ENCODE measurements at places on chromosomes 2 and 18.

GRCh38 chr18:61736133-61736532 is 156.7 kb downstream of the RNF152 start:
- no peak for DNase-seq

DNA sequence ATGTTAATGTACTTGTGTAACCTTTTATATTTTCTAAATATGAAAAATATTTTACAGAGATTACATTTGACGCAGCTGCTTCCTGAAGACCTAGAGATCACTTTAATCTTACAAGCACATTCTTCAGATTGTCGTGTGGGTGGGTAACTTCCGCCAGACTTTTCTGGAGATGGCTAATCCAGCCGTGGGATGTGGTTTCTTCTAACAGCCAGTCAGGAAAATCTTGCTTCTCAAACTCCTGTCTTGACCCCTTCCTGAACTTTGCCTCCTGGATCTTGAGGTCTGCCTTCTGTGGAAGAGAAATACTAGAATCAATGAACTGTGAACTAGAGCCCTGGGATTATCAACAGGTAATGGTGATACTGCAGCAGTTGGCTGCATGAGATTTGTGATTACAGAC is 401.6 kb upstream of the TNP1 start:
- DNase-seq, result no peak

GRCh38 chr2:188820576-188820975 is 153.6 kb upstream of the COL3A1 start:
- no peak for DNase-seq

- no peak for DNase-seq
Observed at GRCh38 chr2:137380610-137381009, 583.7 kb upstream of the HNMT start.

DNA sequence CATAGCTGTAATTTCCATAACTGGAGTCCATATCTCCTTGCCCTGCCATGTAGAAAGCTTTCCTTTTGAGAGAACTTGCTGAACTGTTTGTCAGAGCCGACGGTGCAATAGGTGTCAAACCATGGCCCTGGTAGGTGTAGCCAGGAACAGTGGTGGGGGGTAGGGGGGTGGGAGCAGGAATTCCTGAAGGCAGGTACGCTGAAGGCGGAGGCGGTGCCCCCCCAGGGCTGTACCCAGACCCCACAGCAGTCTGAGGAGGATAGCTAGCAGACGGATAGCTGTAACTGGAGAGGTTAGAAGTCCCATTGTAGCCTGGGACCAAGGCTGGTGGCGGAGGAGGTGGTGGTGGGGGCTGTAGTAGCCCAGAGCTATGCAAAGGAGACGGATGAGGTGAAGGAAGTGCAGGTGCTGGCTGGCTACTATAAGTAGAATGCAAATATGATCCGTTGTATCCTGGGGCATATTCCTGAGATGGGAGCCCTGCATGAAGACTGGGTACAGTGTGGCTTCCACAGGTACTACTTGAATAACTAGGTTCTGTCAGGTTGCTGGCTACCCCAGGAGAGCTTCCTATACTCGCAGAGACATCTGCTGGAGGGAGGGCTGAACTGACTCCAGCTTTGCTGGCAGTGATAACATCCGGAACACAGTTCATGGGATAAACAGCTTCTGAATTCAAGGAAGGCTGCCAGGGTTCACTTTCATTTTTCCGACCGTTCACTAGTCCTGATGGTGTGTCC is 124.8 kb downstream of the FIGN start:
- DNase-seq, result no peak
